NCI-H1048 (cell line): ENCODE measurements at places on chromosomes 2 and 18.

DNA sequence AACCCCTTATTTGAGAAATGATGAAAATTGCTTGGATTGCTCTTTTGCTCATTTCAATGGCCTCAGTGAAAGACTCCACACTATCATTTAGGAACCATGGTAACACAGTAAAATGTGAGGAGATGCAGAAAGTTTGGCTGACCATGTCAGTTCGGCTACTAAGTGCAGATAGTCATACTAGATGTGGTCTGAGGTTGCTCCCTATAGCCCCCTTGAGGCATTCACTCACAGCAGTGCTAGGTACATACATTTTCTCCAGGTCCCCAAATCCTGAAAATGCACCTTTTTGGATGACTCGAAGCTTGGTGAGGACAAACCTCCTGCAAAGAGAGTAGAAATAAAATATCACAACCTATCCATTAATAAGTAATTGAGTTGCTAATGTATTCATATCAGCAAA lies 86.3 kb downstream of the FSHR start:
- DNase-seq: no peak

- DNase-seq: no peak
Observed at GRCh38 chr2:205474741-205475415, 207.4 kb upstream of the NRP2 start.

GRCh38 chr2:207624185-207625013 lies 795 bp downstream of the METTL21A start:
- peak; percentile 9 for DNase-seq

GRCh38 chr2:232888099-232888836 lies 18.2 kb downstream of the SNORC start:
- DNase-seq: no peak

GRCh38 chr2:110979471-110980338 lies 141.0 kb upstream of the BCL2L11 start:
- no peak for DNase-seq

GRCh38 chr2:38892819-38893218 lies 3.1 kb downstream of the ARHGEF33 start:
- DNase-seq: no peak

DNA sequence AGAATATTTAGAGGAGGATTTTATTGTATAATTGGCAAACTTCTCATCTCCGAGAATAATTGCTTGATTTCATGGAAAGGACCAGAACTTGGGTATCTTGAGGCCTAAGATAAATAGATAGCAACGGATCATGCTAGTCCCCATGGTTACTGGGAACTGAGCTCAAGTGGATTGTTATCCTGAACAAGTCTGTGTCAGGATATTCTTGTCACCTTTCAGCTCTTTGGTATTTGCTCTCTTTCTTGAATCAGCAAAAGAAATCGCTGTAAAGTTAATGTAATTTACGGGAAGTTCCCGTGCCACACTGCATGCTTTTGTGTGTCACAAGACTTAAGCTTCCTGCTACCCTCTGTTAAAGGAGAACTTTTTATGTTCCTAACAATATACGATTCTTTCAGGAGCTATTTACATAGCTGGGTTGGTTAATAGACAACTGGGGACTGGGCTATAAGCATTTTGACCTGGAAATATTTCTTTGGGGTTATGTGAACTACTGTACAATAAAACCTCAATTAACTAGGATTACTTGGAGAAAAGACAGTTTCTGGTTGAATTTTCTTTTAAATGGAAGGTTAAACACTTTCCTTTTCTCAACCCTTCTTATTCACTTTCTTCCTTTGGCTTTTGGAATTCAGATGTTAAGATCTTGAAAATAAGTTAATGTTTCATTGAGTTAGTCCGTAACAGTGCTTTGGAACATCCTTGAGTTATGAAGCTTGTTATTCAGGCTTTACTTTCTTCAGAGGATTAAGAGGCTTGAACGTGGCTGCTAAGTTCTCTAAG lies 151.2 kb downstream of the FMNL2 start:
- DNase-seq: no peak

DNA sequence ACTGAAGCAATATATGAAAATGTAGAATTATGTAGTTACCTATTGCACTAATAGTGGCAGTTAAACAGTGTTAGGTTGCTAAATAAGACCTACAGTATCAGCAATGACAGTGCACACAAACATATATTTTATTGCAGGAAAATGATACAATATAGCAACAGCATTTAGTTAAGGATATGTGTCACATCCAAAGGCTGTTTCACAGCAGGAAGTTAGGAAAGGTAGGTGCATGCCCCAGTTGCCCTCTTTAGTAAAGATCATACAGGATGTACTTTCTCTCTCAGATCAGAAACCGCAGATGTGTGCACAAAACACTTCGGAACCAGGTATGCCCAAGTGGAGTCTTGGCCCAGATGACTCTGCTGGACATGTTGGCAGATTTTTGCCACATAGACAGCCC lies 444.1 kb downstream of the XIRP2 start:
- no peak for DNase-seq

DNA sequence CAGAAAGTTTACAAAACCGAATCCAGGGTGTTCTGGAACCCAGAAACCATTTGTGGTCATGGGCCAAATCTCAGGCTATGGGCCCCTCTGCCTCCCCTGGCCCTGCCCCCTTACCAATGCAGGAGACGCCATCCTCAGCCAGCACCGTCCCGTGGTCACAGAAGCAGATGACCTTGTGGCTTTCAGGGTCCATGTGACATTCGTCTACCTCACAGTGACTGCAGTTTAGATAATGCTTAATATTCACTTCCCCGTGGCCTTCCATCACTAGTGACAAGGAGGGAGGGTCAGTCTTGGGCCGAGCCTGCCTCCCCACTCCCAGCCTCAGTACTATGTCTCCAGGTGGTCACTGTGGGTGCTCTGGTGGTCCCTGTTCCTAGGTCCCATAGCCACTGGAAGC lies 111.6 kb downstream of the CLIP4 start:
- DNase-seq: no peak

- DNase-seq: no peak
Observed at GRCh38 chr2:44559108-44559507, 197.4 kb downstream of the CAMKMT start.

DNA sequence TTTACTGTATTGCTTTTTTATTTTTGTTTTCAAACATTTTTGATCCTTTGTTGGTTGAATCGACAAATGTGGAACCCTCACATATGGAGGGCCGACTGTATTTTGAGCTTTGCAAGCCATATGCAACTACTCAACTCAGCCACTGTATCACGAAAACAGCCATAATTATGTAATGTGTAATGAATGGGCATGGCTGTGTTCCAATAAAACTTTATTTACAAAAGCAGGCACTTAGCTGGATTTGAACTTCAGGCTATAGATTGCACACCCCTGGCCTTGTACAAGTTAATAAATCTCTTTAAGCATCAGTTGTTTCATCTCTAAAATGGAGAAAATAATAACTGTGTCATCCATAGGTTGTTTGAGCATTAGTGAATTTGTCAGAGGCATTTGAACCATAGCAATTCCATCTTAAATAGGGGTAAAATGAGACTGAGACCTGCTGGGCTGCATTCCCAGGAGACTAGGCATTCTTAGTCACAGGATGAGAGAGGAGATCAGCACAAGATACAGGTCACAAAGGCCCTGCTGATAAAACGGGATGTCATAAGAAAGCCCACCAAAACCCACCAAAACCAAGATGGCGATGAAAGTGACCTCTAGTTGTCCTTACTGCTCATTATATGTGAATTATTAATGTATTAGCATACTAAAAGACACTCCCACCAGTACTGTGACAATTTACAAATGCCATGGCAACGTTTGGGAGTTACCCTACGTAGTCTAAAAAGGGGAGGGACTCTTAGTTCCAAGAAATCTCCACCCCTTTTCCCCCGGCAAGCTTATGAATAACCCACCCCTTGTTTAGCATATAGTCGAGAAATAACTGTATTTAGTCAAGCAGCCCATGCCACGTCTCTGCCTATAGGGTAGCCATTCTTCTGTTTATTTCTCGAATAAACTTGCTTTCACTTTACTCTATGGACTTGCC lies 13.7 kb upstream of the LTBP1 start:
- no peak for DNase-seq

DNA sequence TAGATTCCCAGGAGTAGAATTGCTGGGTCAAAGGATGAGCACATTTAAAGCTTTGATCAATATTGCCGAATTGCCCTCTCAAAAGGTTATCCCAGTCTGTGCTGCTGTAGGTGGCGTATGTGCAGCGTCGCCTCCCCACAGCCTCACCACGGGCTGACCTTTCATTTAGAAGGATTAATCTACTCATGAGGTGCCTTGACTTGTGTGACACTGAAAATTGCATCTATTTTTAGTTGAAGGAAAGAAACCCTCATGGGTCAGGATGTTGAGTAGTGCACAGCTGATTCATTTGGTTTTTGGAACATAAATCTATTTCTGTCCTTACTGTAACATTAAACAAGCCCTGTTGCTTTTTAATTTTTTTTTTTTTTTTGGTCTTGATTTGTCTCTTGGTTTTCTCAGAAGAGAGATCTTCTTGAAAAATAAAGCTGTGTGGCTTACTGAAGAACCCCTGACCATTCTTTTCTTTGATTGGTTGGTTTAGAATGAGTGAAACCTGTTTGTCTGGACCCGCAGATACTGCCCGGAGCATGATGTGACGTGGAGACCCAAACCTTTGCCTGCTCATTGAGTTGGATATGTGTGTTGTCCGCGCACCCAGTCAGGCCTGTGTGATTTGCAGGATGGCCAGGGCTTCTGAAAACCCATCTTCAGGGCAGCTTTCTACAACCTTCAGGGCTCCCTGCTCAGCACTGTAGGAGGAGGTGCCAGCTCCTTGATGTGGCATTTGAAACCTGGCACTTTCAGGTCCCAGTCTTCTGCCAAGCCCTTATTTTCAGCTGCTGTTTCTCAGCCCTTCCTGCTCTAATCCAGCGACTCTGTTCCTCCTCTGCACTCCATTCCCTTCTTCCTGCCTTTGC lies 61.0 kb downstream of the LPIN1 start:
- DNase-seq: no peak

DNA sequence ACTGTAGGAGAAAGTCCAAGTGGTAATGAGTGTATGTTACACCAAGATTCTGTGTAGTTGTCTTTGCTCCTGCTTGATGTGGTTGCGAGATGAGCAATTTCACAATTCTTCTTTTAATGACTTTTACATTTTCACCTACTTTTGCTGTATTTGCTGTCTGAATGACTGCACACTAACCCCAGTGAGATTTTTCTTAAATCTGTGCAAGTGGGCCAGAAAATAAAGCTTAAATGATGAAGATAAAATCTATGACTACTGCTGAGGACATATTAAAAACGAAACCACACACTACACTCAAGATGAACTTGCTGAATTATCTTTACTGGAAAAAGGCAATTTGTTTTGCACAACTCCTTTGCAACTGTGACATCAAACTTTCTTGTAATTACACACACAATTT lies 4.1 kb downstream of the LDAH start:
- DNase-seq: no peak

- DNase-seq: no peak
Observed at GRCh38 chr2:242011167-242011513, 141.6 kb downstream of the RTP5 start.

- DNase-seq: no peak
Observed at GRCh38 chr2:96250188-96250587, 15.6 kb downstream of the TMEM127 start.

DNA sequence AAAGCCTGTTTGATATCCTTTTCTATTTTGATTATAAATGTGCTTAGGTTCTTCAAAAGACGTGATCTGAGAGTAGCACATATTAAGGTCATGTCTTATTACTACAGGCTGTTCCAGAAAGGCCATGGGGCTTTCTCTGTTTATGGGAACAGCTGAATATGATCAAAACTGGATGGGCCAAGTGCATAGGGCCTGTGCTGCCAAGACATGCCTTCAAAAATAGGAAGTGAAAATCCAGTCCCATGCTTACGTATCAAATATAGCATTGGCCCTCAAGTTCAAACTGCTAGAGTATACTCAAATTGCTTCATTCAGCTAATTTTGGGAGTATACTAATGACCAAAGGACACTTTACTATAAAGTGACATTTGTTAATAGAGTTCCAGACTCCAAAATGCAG lies 24.1 kb downstream of the SLC25A52 start:
- DNase-seq: no peak

DNA sequence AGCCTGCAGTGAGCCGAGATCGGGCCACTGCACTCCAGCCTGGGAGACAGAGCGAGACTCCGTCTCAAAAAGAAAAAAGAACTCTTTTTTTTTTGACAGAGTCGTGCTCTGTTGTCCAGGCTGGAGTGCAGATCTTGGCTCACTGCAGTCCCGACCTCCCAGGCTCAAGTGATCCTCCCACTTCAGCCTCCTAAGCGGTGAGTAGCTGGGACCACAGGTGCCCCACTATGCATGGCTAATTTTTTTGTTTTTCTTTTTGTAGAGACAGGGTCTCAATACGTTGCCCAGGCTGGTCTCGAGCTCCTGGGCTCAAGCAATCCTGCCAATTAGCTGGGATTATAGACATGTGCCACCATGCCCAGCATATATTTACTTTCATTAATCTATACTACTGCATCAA lies 12.5 kb upstream of the INO80D start:
- DNase-seq: no peak

DNA sequence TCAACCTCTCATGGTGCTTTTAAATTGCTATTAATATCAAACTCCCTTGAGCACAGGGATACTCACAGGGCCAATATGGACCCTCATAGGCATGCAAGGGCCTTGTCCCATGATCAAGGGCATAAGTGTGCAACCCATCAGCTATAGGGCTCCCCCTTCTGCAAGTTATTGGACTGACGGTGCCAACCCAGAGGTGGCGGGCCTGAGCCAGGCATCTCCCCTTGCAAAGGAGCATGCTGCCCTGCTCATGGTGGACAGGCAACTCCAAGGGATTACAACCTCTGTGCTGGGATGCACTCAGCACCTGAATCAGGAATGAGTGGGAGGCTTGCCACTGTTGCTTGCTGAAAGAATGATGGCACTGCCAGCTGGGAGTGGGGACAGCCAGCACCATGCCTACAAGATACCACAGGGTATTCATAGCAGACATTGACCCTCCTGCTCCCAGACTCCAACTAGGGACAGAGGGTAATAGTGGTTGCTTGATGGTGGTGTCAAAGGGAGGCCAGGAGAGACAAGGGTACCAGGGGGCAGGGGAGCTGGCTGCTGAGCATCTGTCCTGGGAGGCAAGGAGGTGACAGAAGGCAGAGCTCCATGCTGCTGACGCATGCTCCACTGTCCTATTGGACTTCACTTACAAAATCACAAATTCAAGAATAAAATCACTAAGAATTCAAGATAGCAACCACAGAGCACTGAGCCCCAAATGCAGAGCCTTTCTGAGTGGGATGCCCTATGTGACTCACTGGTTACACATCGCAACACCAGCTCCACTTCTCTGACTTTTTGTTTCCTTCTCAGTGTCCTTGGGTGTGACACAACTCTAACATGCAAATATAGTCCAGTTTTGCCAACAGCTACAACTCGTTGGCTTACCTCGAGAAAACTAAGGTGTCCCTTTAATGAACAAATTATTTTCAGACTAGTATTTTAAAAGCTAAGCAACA lies 157.1 kb upstream of the CCDC150 start:
- no peak for DNase-seq
